ENCODE measurements at places on chromosomes 7 and 10.
A peak's percentile ranks its signal among the peaks of the same experiment; 100 is the strongest.

DNA sequence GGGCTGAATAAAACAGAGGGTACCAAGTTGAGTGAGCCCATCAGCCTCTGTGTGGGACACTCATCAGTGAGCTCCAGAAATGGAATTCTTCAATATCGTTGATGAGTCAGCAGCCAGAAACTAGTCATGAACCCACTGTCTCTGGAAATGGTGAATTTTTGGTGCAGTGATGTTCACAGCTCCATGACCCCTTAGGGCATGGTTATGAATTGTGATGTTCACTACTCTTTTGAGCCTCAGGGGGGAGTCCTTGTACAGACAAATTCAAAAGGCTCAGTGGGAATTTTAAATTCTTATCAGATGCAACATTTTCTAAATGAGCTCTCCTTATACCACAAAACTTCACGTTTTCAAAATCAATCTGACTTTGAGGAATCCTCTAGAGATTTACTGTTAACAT, 335.7 kb downstream of the PHTF2 start:
- DNase-seq, result peak; percentile 2

GRCh38 chr10:8586504-8586903, 532.0 kb downstream of the GATA3 start:
- no peak for DNase-seq

DNA sequence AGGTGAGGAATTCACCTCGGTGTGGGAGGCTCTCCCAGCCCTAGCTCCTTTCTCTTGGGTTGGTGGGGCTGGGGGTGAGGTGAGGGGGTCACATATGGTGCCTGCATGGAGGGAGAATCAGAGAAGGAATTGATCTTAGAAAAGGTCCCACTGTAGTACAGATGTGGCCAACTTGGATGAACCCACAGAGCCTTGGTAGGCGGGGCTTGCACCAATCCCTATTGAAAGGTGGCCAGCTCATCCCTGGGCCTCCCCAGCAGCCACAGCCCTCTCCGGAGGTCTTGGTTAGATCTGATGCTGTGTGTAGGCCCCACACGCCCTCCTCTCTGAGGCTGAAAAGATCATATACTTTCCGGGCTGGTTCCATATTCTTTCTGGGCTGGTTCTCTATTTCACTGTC, 19.0 kb downstream of the HKDC1 start:
- DNase-seq, result no peak

- no peak for DNase-seq
Observed at GRCh38 chr7:128770233-128770632, 5.4 kb downstream of the OPN1SW start.

Measured in small intestine (tissue), 16 donors.